Stimulated activated CD4-positive, alpha-beta T cell treated with anti-CD3 and anti-CD28 coated beads, Interleukin-4, amount 100 ng/mL, for 1 hour (primary cell): ENCODE measurements at places on chromosomes 5 and 9.

GRCh38 chr9:6197330-6197729 lies 18.3 kb upstream of the IL33 start:
- DNase-seq: no peak

DNA sequence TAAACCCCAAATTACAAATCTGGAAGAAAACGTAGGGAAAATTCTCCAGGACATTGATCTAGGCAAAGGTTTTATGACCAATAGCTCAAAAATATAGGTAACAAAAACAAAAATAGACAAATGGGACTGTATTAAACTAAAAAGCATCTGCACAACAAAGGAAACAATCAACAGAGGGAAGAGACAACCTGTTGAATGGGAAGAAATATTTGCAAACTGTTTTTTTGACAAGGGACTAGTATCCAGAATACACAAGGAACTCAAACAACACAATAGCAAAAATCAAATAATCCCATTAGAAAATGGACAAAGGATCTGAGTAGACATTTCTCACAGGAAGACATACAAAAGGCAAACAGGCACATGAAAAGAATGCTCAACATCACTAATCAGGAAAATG lies 386.3 kb downstream of the ENC1 start:
- DNase-seq: no peak

- DNase-seq: no peak
Observed at GRCh38 chr9:92685022-92685421, 15.1 kb upstream of the IPPK start.

- DNase-seq: no peak
Observed at GRCh38 chr9:130325921-130326320, 60.4 kb downstream of the HMCN2 start.

DNA sequence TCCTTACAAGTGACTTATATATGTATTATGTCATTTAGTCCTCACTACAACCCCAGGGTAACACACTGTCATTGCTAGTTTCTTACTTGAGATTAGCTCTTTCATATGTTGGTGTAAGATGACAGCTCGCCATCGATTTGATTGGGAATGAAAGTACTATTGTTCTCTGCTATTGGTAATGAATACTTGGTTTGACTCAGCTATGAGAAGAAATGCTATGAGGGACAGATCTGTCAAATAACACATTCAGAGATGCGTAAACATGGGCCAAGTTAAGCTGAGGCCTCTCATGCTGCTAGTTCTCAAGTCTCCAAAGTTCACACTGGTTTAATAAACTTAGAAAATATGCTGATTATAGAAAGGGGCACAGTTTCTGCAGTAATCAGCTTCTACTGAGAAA lies 142.7 kb downstream of the SGCD start:
- DNase-seq: no peak

DNA sequence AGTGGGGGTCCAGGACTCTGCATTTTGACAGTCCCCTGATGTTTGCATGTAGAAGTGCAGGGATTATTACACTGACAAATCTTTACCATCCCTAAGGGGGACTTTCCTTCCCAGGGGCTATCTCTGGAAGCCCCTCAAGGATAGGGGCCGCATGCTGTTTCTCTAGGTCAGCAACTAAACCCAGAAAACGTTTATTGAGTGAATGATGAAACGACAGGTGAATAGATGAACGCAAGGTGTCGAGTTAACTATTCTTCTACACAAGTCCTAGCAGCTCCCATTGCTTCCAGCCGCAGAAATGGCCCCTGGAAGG lies 281 bp upstream of the HSD17B4 start:
- DNase-seq: no peak

- no peak for DNase-seq
Observed at GRCh38 chr9:87579781-87580541, 82.3 kb downstream of the DAPK1 start.

GRCh38 chr9:4566806-4567205 lies 76.5 kb downstream of the SLC1A1 start:
- DNase-seq: no peak

GRCh38 chr9:7147121-7148090 lies 389.6 kb downstream of the KDM4C start:
- DNase-seq: no peak

- no peak for DNase-seq
Observed at GRCh38 chr5:9387879-9388278, 158.0 kb downstream of the SEMA5A start.

DNA sequence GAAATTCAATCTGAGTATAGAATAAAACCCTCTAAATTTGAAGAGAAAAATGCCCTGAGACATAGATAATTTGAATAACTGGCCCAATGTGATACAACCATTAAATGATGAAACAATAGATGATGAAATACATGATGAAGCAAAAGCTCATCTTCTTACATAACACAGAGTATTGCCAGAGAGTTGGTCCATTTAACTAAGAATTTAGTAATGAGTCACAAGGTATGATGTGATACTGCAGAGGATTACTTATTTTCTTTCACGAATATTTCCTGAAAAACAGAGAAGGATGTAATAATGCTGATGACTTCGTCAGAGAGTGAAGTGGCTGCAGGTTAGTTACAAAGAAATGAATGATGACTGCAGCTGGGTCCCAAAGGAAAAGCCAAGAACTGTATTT lies 379.3 kb downstream of the CDH12 start:
- no peak for DNase-seq

DNA sequence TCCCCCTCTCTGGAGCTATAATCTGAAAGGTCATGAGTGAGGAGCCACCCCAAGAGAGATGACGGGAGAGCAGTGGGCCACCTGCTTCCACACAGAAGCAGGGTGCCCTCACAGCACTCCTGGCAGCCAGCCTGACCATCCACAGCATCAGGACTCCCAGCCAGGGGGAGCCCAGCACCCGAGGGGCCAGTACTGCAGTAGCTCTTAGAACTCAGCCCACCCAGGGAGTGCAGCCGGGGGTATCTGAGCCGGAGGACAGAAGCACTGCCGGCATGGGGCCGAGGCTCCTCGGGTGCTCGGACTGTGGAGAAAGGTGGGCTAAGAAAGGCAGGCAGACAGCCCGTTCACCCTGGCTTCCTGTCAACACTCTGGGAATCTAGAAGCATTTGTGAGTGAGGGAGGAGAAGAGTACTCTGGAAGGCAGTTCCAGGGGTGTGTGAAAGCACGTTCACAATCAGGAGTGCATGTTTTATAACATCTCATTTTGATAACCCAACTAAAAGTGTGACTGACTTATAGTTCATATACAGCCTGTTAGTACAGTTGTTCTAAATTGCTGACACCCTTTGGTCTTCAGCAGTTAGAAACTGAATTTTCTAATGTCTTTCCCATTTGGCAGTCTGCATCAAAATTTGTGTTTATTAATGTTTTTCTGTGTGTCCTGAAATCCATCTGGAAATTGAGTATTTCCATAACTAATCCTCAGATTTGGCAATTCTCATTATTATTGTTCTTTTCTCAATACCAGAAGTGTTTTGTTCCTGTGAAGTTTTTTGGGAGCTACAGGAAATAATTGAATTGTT lies 25.9 kb upstream of the ASPN start:
- DNase-seq: no peak

- no peak for DNase-seq
Observed at GRCh38 chr9:131986576-131986975, 93.1 kb downstream of the MED27 start.

DNA sequence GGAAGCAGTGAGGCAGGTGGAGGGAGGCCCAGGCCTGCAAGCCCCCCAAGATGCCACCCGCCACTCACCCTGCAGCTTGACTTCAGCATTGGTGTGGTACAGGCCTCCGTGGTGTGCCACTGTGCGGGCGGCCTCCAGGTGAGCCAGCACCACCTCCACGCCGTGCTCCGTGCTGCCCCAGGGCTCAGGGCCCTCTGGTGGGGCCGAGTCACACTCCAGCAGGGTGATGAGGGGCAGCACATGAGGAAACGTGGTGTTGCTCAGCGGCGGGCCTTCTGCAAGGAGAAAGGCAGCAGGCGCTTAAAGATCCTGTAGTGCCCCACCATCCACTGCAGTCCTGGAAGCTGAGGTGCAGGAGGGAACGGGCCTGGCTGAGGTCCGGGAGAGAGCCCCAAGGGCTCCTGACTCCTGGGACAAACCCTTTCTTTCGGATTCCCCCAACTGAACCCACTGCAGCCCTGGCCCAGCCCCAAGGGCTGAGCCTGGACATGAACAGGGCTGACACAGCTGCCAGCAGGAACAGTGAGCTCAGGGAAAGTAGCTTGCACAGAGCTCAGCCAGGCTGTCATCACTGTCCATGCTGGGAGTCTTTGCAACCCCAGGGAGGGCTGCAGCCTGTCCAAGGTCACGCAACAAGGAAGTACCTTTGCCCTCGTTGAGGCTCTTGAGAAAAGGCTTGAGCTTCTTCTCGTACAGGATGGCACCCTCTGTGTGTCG lies 4.7 kb upstream of the TOR2A start:
- DNase-seq: no peak

DNA sequence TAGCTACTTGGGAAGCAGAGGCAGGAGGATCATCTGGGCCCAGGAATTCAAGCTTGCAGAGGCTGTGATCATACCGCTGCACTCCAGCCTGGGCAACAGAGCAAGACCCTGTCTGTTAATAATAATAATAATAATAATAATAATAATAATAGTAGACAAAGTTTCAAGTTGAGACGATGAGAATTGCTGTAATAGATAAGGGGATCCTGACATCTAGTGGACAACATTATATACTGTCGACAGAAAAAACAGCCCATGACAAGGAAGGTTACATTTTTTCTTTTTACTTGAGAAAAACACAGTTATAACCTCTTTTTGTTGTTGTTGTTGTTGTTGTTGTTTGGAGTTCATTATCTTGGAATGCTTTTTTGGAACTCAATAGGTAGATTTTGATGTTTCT lies 35.3 kb downstream of the NDFIP1 start:
- DNase-seq: no peak

- no peak for DNase-seq
Observed at GRCh38 chr5:151097061-151097460, 16.2 kb upstream of the TNIP1 start.

GRCh38 chr9:86075132-86076109 lies 23.9 kb downstream of the GOLM1 start:
- no peak for DNase-seq

GRCh38 chr9:106481013-106481609 lies 381.9 kb upstream of the ZNF462 start:
- no peak for DNase-seq

DNA sequence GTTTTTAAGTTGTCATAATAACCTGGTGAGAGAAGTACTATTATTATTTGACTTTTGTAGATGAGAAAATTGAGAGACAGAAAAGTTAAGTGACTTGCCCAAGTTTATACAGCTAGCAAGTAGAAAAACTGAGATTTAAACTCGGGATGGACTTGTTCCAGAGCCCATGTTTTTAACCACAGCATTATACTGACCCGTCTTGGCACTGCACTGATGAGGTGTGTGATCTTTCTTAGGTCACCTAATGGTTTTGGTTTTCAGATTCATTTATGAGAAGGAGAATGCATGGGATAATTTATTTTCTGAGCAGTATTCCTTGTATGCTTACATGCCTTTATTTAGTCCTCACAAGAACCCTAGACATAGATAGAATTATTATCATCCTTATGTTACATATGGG lies 201.8 kb upstream of the CDKN2B start:
- DNase-seq: no peak

DNA sequence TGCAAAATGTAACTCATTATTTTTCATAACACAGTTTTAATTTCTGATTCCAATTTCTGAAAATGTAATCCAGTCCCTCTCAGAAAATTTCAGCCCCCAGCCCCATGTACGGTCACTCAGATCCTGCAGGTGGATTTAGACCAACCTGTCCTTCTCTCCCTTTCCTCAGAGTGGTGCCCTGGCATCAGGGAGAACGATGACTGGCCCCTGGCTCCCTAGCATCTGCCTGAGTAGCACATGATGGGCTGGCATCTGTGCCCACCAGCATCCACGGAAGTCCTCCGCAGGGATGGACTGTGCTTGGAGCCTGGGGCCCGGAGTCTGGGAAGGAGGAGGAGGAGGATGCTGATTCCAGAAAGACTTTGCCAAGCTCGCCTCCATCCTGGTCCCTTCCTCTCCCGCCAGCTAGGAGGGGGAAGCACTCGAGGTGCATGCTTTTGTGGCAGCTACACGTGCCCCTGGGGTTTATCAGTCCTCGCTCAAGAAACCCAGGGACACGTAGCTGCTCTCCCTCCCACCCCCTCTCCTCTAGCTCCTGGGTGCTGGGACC lies 54.4 kb upstream of the RUFY1 start:
- DNase-seq: no peak

GRCh38 chr5:164013077-164013670 lies 507.8 kb downstream of the MAT2B start:
- no peak for DNase-seq

- DNase-seq: no peak
Observed at GRCh38 chr5:180525399-180525798, 31.2 kb downstream of the CNOT6 start.

- DNase-seq: no peak
Observed at GRCh38 chr5:112574536-112574935, 155.5 kb upstream of the EPB41L4A start.

DNA sequence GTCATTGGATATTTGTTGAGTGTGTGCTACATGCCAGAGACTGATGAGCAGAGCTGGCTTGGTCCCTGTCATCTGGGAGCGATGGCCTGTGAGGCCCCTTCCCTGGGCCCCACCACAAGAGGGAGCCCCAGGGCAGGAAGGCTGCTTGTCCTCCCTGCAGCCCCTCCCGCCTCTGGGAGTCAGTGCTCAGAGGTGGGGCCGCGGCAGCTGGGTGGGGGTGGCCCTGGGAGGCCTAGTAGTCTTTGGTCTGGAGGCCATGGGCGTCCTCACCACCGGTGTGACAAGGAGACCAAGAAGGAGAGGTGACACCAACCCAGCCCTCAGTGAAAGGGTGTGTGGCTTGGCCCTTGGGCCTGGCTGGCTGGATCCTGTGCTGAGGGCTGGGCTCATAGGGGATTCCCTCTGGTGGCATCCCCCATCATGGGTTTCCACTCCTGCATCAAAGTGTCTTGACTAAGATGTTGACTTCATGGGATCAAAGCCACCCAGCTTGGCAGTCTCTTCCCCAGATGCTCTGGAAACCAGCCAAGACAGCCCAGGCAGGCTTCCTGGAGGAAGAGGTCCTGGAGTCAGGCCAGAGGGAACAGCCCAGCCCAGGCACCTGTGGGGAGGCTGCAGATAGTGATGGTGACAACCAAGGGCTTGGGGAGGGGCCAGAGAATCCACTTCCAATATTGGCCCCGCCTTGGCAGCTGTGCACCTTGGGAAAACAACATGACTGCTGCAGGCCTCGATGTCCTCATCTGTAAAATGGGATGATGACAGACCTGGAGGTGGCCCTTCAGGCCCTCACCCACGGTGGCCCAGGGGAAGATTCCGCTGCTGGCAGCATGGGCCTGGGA lies 166.7 kb downstream of the GAPVD1 start:
- peak; percentile 29 for DNase-seq

GRCh38 chr9:136876476-136876875 lies 9.8 kb upstream of the TRAF2 start:
- no peak for DNase-seq

DNA sequence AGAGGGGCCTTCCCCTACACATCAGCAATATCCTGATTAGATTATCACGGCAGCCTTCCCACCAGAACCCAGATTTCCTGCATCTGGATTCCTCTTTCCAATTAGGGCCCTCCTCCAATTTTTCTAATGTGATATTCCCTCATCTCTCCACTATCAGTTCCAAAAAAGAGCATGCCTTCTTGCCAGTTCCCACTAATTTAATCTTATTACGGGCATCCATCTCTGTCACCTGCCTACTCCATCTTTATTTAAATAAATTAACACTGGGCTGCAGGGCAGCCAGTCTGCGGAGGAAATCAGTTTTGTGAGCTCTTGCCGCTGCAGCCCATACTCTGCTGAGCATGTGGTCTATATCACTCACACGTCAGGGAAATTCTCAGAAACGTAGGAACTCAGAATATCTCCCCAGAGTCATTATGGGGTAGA lies 16.6 kb upstream of the FBP2 start:
- DNase-seq: no peak

GRCh38 chr5:38830521-38831051 lies 15.2 kb upstream of the OSMR start:
- no peak for DNase-seq
